ENCODE measurements at places on chromosomes 11 and 22.

DNA sequence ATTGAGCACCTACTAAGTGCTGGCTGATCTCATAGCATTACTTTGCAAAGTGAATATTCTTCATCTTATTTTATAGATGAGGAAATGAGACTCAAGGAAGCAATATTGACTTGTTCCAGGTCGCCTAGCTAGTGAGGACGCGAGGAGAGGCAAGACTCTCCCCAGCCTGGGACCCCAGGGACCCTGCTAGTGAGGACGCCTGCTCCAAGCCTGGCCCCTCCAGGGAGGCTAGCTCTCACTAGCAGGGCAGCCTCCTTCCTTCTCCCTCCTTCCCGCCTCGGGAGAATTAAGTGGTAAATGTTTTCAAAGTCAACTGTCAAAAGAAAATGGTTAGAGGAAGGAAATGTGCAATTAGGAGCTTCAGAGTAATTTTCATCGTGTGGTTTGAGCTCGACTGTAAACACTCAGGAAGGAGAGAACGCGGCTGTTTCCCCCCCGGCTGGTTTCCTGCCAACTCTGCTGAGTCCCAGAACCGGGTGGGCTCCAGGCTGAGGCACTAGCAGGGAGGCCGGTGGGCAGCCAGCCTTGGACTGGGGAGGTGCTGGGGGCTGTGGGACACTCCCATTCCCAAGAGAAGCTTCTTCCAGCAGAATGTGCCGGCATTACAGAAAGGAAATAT is 17.9 kb downstream of the MYEOV start:
- DNase-seq: no peak

GRCh38 chr11:89613911-89614310 is 96.2 kb upstream of the TRIM77 start:
- no peak for DNase-seq

- no peak for DNase-seq
Observed at GRCh38 chr11:22976146-22976545, 115.9 kb upstream of the CCDC179 start.

- DNase-seq: no peak
Observed at GRCh38 chr11:36340897-36341296, 44.8 kb downstream of the PRR5L start.

DNA sequence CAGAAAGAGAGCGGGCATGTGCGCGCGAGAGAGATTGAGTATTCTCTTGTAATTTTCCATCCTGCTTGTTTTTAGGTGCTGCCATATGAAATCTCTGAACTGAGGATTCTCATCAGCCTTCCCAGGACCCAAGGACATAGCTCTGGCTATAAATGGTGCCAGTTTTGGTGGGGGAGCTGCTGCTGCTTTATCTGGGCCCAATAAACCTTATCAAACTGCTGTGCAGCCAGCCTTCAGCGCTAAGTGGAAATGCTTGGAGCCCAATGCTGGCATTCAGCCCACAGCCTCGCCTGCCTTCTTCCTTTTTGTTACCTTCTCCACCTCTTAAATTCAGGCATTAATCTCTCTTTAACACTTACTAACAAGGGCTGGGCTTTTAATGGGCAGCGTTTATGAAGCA is 2.4 kb upstream of the ZBTB16 start:
- no peak for DNase-seq

DNA sequence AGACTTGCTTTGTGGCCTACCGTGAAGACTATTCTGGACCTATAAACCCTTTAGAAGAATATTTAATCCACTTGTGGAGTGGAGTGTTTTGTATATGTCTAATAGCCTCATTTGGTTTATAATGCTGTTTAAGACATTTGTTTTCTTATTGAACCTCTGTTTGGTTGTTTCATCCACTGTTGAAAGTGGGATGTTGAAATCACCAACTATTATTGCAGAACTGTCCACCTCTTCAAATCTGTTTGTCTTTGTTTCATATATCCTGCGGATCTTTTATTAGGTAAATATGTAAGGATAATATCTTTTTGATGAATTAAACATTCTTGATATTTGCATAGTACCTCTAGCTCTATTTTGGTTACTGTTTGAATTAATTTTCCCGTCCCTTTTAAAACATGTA is 49.1 kb downstream of the XKR3 start:
- DNase-seq: no peak

DNA sequence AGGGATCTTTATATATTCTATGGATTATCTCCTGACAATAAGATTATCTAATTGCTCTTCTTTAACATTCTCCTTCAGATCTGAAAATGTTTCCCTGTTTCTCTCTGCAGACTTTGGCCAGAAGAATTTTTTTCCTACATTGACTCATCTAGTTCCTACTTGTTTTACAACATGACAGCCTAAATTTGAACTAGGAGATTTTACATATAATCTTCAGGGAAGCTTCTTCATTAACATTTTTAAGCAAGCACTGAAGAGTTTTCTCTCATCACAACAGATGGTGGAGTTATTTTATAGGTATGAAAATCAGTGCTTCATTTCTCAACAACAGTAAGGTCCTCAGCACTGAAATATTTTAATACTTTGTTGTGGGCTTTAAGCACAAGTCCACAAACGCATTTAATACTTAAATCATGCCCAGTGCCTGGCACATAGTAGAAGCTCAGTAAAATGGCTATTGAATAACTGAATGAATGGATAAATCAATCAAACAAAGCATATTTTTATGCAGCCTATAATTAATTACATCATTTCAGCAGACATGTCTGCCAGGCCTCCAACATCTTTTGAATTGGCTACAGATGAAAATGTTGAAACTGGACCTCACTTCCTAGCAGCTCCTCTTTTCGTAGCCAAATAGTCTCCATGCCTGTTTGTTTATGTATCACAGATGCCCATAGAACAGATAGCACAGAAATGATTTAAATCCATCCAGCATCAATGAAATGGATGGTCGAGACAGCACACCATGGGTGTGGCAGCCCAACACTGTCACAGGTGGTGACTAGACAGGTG is 117.3 kb upstream of the POU2AF2 start:
- DNase-seq: no peak

DNA sequence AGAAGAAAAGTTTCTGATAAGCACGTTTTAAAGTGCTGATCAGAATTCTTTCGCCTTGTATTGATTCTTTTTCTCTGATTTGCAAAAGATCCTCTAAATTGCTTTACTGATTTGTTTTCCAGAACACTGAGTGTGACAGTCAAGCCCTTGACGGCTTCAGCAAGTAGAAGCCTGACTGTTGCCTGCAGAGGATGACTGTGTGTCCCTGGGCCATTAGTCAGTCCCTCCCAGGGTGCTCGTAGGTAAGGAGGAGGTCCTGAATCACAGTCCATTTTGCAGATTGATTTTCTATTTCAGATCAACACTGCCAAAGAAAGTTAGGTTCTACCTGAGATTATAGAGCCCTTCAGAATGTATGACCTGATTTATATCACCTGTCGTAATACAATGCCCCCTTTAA is 38.6 kb upstream of the POGLUT3 start:
- no peak for DNase-seq

DNA sequence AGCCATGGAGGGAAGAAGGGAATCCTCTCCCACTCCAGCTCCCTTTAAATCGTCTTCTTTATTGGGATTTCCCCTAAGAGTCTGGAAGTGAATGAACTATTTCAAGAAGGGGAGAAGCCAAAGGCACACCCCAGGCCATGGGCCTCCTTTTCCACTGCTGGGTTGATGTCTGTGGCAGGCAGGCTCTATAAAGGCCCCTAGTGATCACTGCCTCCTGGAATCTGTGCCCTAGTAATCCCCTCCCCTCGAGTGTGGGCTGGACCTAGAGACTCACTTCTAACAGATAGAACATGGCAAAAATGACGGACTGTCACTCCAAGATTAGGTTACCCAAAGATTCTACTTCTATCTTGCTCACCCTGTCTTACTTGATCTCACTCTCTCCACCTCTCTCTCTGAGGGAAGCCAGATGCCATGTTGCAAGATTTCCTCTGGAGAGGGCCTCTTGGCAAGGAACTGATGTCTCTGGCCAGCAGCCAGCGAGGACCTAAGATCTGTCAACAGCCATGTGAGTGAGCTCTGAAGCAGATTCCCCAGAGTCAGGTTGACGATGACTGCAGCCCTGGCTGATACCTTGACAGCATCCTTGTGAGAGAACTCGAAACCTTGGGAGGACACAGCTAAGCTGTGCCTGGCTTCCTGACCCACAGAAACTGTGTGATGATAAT is 444.8 kb downstream of the SOX6 start:
- peak; percentile 94 for DNase-seq

DNA sequence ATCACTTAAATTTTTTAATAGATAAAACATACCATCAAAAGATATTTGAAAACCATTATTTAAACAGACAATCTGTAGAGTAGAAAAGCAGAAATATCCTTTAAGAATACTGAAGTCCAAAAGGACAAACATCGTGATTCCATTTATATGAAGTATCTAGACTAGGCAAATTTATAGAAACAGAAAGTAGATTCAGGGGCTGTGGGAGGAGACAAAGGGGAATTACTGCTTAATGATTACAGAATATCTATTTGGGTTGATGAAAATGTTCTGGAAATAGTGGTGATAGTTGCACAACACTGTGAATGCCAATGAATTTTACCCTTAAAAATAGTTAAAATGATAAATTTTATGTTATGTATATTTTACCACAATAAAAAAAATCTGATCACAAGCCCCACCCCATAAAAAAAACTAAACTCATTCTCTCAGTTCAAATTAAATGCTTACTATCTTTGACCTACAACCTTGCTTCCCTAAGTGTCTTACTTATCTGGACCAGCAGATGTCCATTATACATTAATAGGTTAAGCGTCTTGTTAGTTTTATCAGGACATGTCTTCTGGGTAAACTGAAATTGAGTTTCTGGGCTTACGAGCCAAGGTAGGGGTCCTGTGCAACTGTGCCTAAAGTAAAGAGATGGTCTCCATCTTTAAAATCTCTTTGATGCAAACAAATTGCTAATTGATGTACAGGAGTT is 86.3 kb downstream of the FCHSD2 start:
- DNase-seq: no peak

DNA sequence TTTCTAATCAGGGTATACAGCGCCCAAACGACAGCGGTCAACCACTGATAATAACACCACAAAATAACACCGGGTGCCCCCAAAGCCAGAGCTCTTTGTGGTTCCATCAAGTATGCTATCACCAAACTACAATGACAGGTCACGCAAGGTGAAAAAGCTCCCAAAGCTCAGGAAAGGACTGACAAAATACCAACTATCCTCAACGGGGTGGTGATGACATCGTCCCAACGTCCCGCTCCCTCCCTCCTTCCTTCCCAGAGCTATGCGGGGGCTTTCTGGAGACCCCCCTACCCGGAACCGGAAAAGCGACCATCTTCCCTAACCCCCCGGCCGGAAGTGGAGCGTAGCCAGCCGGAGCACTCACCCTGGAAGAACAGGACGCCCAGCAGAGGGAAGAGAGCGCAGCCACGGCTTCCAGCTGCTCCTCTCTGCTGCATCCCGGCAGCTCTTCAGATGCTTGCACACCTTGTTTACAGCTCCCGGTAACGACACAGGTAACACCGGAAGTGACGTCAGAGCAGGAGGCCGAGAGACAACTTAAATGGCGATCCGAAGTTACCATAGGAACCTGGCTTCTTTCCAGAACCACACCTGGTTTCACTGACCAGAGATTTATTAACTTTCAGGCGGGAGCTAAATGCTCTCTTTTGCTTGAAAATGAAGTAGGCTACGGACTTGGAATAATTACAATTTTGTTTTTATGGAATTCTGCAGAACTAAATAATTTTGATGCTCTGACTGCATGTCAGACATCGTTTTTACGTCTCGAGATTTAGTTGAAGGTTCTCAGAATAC is at the start of gene MPZL3:
Gene MPZL3 (minus strand): TSS at position 508 of the 795 bp plus-strand sequence. CDS start 71 bp downstream, at position 437.
- peak; percentile 84 for DNase-seq
